Stimulated activated CD4-positive, alpha-beta T cell treated with anti-CD3 and anti-CD28 coated beads, Interleukin-1b, Interleukin-23, amount 100 ng/mL, for 1 hour (primary cell): ENCODE measurements at places on chromosomes 2 and 18.

- no peak for DNase-seq
Observed at GRCh38 chr2:3959372-3959771, 256.0 kb downstream of the DCDC2C start.

DNA sequence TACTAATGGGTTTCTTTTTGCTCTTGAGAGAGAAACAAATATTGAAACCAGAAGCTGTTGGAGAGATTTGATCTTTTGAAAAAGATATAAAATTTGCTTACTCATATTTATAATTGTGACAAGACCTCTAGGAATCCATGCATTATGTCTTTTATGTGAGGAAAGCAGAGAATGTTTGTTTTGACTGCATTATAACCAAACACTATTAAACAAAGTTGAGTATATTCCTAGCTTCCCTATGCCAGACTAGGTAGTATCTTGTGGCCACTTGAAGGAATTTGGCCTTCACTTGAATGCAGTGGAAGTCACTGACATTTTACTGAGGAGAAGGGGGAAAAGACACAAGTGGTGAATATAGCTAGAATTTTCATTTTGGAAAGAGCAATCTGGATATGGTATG lies 521.8 kb upstream of the ZEB2 start:
- DNase-seq, result no peak

DNA sequence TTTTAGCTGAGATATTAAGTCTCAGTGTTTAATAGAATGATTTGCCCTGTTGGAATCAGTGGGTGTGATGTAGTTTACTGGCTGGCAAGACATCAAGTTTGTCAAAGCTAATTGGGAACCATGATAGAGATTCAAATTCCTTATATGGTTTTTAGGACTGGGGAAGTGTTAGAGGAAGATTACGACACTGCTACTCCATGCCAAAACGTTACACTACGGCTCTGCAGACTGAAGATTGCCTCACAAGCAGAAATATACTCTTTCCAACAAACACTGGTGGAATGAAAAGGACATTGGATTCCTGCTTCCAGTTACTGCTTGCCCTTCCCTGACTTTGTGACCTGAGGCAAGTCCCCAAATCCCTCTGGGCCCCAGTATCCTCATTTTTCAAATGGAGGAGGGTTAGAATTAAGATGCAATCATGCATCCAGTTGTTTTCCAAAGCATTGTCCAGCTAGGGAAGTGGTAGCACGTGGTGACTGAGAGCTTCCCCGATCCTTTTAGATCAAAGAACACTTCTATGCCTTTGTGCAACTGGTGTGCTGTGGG lies 147.6 kb downstream of the CDC42EP3 start:
- no peak for DNase-seq

GRCh38 chr18:67875060-67875459 lies 358.5 kb upstream of the DSEL start:
- DNase-seq, result no peak

DNA sequence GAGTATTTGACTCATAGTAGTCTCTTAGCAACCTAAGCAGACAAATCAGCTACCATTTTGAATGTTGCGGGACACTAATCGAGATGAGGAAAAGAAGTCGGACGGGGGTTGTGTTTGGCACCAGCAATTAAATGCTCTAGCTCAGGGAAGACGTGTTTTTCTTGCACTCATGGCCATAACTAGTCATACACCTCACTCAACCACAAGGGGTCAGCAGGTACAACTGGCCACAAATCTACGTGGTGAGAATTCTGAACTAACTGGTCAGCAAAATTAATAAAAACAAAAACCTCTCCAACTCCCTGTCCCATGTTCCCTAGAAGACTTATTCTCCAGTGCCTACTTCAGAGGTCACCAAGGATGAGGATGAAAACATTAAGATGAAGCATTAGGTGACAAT lies 1467.8 kb downstream of the DPP10 start:
- DNase-seq, result no peak

DNA sequence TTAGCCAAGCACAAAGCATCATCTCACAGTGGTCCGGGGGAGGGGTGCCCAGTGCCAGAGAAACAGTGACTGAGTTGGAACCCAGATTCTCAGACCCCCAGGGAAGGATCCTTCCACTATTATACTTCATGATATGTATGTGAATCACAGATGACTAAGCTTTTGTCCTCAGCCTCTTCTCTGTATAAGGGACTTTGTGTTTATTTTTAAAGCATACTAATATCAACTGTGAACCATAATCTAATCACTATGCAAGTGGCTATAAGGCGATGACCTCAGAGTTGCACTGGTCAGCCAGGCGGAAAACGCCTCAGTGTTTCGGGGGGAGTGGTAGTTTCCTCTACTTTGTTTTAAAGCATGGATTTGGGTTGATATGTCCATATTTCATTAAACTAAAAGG lies 160.4 kb upstream of the TMEM200C start:
- no peak for DNase-seq

- no peak for DNase-seq
Observed at GRCh38 chr18:34873986-34874580, 164.0 kb downstream of the DTNA start.

DNA sequence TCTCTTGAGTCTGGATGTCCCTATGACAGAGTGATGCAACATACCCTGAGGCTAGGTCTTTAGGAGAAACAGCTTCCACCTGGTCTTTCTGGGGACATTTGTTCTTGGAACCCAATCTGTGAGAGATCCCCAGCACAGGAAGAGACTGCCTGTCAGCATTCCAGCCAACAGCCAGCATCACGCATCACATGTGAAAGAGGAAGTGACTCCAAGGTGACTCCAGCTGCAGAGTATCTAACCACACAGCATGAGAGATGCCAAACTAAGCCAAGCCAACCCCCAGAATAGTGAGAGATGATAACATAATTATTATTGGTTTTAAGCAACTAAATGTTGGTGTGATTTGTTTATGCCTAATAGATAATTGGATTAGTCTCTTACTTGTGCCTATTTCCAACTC lies 35.7 kb downstream of the C18orf63 start:
- DNase-seq, result no peak

DNA sequence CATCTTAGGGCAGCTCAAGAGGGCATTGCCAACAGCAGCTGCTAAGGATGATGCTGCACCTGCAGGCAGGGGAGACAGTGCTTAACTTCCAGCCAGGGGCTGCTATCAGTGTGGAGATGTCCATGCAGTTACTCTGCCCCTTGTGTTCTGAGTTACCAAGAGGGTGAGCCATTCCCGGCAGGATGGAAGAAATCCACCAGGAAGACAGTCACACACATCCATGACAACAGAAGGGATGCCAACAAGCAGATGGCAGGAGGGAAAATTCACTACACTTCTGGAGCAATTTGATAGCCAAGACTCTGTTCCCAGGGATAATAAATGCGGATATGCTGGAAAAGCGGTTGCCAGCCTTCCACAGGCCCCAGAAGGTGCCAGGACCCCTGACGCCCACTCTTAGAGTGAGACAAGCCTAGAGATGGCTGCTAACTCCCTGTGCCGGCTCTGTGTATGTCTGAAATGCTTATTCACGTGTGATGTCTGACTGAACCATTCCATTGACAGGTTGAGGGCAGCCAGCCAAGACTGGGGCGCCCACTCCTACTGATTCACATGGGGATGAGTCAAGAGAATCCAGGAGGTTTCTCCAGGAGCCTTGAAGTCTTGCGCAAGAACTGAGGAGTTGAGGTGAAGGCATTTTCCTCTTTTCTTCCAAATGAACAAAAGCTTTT lies 24.5 kb downstream of the LOXHD1 start:
- DNase-seq, result no peak

DNA sequence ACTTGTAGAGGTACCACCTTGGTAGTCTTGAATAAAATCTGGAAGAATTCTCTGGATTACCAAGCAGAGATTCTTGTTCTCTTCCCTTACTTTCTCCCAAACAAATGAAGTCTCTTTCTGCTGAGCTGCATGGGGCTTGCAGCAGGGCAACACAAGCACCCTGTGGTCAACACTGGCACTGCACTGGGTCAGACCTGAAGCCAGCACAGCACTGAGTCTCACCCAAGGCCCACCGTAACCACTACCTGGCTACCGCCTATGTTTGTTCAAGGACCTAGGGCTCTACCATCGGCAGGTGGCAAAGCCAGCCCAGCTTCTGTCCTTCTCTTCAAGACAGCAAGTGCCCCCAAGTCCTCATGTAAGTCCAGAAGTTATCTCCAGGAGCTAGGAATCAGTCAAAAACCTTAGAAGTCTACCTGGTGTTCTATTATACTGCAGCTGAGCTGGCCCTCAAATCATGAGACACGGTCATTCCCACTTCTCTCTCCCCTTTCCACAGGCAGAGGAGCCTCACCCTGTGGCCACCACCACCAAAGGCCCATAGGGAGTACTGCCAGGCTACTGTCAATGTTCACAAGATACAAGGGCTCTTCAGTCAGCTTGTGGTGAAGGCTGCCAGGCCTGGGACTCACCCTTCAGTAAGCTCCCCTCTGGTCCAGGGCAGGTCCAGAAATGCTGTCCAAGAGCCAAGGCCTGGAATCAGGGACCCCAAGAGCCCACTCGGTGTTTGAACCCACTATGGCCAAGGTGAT lies 18.4 kb downstream of the VPS54 start:
- no peak for DNase-seq

DNA sequence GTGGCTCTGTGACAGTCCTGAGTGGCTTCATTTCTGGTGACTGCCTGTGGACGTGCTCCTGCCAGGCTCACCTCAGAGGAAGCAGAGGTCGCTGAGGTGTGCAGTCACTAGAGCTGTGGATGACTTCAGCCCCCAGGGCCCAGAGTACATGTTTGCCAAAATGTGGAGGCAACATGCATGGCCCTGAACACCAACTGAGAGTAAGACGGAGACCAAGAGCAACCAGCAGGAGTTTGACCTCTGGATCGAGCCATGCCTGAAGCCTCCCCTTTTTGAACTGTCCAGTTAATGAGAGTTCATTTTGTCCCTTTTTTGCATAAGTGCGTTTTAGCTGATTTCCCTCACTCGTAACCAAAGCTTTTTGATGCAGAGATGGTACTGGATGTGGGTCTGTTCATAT lies 184.9 kb downstream of the RTP5 start:
- DNase-seq, result no peak

DNA sequence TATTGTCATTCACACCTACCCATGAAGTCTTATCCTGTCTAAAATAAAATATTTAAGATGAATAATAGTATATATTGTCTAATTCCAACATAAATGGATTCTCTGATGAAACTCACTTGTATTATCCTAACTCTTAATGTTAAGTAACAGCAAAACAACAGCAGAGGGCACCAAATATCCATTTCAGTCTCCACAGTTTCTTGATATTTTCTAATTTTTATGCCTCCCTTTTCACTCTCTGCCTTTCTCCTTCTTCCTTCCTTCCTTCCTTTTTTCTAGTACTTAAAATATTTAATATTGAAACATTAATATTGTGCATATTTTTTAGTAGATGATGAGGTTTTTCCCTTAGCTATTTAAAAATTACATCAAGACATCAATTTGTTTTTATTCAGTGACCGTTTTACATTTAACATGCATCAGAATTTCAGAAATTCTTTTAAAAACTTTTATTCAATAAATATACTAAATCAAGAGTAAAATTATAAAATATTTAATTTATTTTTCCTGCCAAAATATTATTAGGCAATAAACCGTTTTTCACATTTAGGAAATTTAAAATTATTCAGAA lies 97.6 kb downstream of the WDR7 start:
- no peak for DNase-seq
